ENCODE measurements at places on chromosomes 3 and 15. TPM values are rescaled to one million over a fixed set of nuclear protein-coding genes. Genes with fewer than 3 reads are reported as not detected.

CFAP91 gene
- 3.2 TPM for polyA plus RNA-seq

ASTE1 gene
- 26.2 TPM for polyA plus RNA-seq

IGF2BP2 gene
- 93.8 TPM for polyA plus RNA-seq

LINGO1 gene
- polyA plus RNA-seq: not detected

AMOTL2 gene
- polyA plus RNA-seq: 6.7 TPM

XIRP1 gene
- polyA plus RNA-seq: 5.4 TPM

CCDC191 gene
- polyA plus RNA-seq: 0.54 TPM

STXBP5L gene
- polyA plus RNA-seq: 0.18 TPM

DNA sequence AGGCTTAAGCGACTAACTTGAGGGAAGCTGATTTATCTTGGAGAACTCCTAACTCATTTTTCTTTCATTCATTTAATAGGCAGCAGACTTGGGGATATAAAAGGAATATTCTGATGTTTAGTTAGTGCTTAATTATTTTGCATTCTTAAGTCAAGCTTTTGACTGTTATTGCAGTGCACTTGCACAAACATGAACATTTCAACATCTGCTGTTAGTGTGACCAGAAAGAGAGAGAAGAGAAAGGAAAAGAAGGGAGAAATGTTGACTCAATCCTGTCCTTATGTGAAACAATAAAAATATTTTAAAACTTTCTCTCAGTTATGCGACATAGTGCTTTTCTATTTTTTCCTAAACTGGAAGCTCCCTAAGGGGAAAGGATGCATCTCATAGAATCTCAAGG is 507.8 kb downstream of the LPP start:
- no peak for DNase-seq

DNA sequence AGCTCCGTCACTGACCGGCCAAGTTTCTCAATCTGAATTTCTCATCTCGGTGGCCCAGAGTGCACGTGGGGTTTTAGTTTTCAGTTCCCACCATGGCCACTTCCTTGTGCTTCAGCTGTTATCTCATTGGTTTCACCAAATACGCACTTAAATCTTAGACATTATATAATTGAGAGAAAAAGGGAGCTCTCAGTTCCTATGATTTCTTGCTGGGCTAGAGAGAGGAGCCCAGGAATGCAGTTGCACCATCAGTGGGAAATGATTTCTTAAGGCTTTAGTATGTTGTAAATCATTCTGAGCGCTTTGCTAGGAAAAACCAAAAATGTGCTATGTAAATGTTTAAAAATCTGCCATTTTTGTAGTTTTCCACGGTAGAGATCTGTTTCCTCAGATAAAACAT is 53.2 kb downstream of the OXNAD1 start:
- no peak for DNase-seq

GRCh38 chr3:180802837-180803236 is 109.6 kb upstream of the FXR1 start:
- DNase-seq: peak; percentile 2

DNA sequence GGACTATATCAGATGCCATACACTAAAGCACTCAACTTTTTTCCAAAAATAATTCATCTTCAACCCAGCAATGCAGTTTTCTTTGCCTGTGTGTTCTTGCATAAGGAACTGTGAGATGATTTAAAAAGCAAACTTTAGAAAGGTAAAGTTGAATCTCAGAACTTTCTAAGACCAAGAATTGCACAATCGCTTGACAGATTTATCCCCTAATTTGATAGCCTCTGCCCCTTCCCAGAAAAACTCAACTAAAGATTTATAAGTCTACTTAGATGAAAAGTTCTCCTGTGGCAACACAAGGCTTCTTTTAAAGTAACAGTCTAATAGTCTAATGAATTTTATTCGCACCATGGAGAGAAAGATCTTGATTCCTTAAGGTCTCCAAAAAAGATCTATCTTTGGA is 259.3 kb downstream of the MAGI1 start:
- no peak for DNase-seq

- no peak for DNase-seq
Observed at GRCh38 chr3:113439606-113440005, 1.7 kb downstream of the CFAP44 start.

DNA sequence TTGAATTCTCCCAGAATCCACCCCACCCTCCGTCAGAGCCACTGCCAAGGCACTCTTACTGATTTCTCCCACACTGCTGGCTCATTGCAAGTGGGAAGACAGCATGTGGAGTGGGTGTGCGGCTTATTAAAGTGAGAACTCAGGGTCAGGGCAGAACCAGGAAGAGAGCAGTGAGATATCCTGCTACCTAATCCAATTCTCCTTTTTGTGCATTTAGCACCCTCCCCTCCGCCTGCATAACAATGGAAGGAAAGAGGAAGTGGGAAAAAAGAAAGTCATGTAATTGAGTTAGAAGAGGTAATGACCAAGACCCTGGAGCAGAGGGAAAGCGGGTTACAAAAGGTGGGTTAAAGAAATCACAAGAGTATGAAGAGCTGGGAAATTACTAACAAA is 27.8 kb upstream of the PIK3CB start:
- DNase-seq: peak; percentile 63

DNA sequence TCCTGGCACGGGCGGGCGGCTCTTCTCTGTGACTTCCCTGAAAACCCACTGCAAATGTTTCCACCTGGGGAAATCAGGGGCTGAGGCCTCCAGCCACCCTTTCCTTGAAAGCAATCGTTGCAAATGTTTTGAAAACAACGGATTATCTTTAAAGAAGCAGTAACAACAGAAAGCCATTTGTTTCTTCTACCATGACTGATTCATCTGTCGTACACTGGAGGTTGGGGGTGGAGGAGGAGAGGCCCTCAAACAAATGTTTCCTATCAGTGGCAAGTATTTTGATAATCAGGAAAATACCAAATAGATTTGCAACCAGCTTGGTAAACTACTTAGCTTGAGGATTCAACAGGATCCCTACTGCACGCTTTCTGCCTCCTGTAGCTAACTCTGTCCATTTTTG is 114.9 kb downstream of the PDZRN3 start:
- no peak for DNase-seq

GRCh38 chr3:177977381-177978158 is 558.7 kb upstream of the KCNMB2 start:
- no peak for DNase-seq

DNA sequence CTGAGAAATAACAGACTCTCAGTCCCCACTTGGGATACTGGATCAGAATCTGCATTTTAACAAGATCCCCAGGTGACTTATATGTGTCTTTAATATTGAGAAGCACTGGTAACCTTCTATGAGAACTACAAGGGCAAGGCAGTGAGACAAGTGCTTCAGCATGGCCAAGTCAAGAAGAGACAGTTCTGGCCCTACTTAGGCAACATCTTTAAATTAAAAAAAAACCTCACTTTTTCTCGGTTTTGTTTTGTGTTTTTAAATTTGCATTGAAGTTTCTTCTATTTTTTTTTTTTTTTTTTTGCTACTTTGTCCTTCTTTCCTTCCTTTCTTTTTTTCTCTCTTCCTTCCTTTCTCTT is 42.5 kb upstream of the SPTSSB start:
- no peak for DNase-seq

- DNase-seq: no peak
Observed at GRCh38 chr3:192494174-192494573, 233.2 kb downstream of the FGF12 start.

DNA sequence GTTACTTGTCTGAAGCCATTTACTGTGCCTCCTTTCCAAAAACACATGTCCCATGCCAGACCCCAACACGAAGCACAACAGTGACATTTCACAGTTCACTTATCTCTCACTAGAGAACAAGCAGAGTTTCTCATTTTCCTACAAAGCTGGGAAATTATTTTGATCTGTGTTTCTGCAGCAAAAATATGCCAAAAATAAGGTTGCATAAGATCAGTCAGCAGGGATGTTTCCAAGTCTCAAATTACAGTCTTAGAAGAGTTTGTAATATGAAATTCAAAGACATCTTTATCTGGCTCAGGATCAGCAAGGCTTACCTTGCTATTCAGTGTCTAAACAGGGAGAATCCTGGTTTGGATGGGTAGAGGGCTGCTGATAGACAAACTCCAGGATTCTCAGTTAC is 75.5 kb downstream of the GJD2 start:
- no peak for DNase-seq

- no peak for DNase-seq
Observed at GRCh38 chr3:95154766-95155165, 1091.9 kb downstream of the NSUN3 start.

- DNase-seq: no peak
Observed at GRCh38 chr3:12347301-12347700, 58.4 kb downstream of the PPARG start.

- no peak for DNase-seq
Observed at GRCh38 chr15:43270113-43270665, 3.5 kb upstream of the TGM5 start.

GRCh38 chr3:42729404-42730145 is 27.0 kb upstream of the HHATL start:
- no peak for DNase-seq

GRCh38 chr3:131620977-131621376 is 118.2 kb upstream of the MRPL3 start:
- no peak for DNase-seq

DNA sequence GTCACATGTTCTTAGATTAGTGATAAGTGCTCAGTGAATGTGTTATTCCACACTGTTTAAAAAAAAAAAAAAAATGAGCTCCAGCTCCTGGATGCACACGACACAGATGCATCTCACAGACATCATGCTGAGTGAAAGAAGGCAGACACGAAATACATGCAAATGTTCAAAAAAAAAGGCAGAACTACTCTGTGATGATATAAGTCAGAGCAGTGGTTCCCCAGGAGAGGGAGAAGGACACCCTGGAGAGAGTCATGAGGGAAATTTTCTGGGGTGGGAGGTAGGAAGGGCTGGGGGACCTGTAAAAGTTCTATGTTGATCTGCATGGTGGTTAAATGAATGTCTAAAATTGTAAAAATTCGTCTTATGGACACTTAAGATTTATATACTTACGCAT is 4.3 kb downstream of the CSRNP1 start:
- no peak for DNase-seq

DNA sequence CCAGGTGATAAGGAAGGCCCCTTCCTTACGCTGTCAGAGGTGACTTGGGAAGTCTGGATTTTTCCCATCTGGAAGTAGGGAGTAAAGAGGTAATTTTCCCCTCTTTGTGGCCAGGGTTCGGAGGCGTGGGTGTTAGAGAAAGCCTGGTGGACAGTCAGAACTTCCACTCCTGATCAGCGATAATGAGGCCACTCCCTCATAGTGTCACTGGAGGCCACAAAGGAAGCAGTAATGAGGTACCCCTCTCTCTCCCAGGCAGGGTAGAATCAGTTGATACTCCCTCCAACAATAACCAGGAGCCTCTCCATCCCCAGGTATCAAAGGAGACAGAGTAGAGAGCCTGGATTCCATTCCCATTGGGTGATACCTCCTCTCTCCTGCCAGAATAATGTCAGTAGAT is 30.0 kb downstream of the AP4E1 start:
- DNase-seq: no peak

GRCh38 chr3:14484741-14485140 is 55.4 kb downstream of the GRIP2 start:
- no peak for DNase-seq

- DNase-seq: no peak
Observed at GRCh38 chr3:153688301-153689120, 432.7 kb upstream of the ARHGEF26 start.

Data from small intestine (tissue), 16 donors.